Vagina (tissue), 2 donors: ENCODE measurements at places on chromosomes 7 and 10. TPM values are rescaled to one million over a fixed set of nuclear protein-coding genes. Genes with fewer than 3 reads are reported as not detected.

DNA sequence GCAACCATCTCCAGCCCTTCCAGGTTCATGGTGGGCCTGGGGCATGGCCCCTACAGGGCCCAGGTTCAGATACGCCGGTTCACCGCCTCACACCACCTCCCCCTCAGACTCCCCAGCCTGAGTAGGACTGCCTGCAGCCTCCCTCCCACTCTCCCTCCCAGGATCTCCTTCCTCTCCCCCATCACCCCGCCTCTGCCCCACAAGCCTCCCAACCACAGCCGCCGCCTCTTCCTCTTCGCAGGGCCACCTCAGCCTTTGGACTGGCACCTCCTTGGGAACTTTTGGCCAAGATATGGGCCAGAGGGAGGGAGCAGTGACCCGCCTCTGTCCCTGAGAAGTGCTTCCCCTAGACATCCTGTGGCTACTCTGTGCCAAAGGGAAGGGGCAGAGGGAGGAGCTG lies 9.3 kb downstream of the KCNIP2 start:
- no peak overlapping the region for H3K4me3 ChIP-seq
- H3K4me1 ChIP-seq = peaks cover 37% of the 10 kb centered on the region

DNA sequence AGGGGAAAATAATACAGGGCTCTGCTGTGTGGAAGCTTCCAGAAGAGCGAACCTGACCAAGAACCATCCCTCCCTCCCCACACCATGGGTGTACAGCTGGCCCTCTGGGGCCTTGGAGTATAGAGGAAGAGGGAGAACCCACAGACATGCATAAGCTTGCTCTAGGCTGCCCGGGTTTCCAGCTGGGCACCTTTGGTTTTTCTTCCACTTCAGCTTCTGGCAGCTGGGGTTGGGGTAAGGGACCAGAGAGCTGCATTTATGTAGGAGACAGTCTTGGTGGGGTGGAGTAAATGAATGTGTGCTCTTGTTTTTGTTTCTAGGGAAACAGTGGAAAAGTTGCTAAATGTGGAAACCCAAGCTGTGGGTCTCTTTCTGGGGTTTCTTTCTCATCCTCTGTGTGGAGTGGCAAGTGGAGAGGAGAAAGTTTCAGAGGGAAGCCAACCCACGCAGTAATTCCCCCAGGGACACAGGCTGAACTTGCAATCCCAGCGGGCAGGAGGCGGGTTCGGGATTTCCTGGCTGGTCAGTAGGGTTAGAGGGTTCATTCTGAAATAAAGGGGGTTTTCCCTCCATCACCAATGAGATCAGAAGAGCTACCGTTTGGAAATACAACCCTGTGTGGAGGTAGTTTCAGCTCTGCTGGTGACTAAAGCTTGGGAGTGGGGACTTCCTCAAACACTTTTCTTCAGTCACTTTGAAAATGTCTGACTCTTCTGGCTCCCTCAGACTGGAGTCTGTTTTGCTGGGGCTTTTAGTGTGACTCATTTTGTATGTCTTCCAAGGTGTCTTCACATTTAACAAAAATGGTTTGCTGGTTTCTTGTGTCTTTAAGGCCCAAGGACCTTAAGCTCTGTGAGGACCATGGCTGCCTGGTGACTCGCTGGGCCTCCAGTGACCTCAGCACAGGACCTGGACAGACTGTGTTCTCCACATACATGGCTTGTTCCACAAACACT lies 22.2 kb upstream of the SRGN start:
- peaks cover 14% of the 10 kb centered on the region for H3K4me1 ChIP-seq
- H3K36me3 ChIP-seq = no peaks in the 10 kb centered on the region
- no peaks in the 10 kb centered on the region for H3K27me3 ChIP-seq
- no peak overlapping the region for H3K27ac ChIP-seq

DNA sequence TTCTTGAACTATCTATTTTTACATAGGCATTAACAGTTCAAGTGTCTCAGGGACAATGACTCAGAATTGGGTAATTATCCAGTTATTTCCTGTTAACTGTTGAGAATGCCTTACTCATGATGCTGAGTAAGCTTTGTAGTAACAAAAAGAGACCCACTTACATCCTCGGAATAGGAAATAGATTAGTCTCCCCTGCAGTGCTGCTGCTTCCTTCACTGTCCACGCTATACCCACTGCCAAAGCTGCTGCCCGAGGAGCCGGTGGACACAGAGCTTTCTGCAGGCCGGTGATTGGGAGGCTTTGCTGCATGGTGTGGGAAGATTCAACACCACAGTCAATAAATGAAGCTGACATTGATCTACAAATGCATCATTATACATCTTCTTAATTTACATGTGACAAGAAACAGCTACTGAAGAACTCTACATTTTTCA lies 357.1 kb downstream of the PCLO start:
- H3K27ac ChIP-seq = no peak overlapping the region
- no peaks in the 10 kb centered on the region for H3K27me3 ChIP-seq
- H3K36me3 ChIP-seq = no peaks in the 10 kb centered on the region
- DNase-seq = no peak
- no peaks in the 10 kb centered on the region for H3K4me1 ChIP-seq

The AP5Z1 gene
- total RNA-seq = 40.5 TPM

DNA sequence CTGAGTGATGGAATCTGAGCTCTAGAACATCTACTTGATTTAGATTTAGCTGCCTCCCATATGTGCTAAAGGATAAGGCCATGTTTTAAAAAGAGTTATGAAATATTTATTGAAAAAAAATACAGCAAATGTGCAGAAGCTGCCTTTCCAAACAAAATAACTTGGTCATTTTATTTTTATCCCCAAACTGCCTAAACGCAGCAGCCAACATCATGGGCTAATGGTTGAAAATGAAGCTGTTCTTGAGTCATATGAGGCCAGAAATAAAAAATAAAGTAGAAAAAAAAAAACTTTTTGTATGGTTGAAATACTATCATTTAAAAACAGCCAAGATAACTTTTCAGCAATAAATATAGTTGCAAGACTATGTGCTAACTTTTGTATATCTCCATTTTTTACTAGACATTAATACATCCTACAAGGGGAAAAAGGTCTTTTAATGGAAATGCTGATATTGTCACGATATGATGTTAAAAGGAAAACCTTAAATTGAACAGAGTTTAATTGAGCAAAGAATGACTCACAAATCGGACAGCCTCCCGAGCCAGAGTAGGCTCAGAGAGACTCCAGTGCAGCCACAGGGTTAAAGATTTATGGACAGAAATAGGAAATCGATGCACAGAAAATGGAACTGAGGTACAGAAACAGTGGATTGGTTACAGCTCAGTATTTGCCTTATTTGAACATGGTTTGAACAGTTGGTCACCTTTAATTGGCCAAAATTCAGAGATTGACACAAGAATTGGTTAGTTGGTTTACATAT lies 305.8 kb downstream of the MDFIC start:
- no peaks in the 10 kb centered on the region for H3K4me1 ChIP-seq
- no peaks in the 10 kb centered on the region for H3K27me3 ChIP-seq
- DNase-seq = no peak
- H3K4me3 ChIP-seq = no peak overlapping the region
- H3K36me3 ChIP-seq = no peaks in the 10 kb centered on the region
- no peak overlapping the region for H3K27ac ChIP-seq
